Kidney tubule cell (primary cell): ENCODE measurements at places on chromosomes 1 and 21.

GRCh38 chr1:9384751-9385245 lies 92.1 kb downstream of the SPSB1 start:
- no peak for DNase-seq

DNA sequence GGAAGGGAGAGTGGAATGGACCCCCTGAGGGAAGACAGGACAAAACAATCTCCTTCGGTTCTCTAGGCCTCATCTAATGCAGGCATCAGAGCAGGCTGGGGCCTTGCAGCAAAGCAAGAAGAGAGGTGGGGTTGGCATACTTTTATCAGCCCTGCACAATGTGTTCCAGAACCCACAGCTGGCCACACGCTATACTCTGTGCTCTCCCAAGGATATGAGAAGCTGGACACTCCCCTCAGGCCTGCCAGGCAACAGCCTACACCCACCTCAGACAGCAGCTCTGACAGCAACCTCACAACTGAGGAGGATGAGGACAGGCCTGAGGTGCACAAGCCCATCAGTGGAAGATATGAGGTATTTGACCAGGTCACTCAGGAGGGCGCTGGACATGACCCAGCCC lies 27.3 kb downstream of the LY9 start:
- DNase-seq, result no peak

GRCh38 chr1:32285658-32286057 lies 6.2 kb upstream of the HDAC1 start:
- DNase-seq, result no peak

- DNase-seq, result peak; percentile 45
Observed at GRCh38 chr1:108881369-108881768, 4.6 kb downstream of the GPSM2 start.

DNA sequence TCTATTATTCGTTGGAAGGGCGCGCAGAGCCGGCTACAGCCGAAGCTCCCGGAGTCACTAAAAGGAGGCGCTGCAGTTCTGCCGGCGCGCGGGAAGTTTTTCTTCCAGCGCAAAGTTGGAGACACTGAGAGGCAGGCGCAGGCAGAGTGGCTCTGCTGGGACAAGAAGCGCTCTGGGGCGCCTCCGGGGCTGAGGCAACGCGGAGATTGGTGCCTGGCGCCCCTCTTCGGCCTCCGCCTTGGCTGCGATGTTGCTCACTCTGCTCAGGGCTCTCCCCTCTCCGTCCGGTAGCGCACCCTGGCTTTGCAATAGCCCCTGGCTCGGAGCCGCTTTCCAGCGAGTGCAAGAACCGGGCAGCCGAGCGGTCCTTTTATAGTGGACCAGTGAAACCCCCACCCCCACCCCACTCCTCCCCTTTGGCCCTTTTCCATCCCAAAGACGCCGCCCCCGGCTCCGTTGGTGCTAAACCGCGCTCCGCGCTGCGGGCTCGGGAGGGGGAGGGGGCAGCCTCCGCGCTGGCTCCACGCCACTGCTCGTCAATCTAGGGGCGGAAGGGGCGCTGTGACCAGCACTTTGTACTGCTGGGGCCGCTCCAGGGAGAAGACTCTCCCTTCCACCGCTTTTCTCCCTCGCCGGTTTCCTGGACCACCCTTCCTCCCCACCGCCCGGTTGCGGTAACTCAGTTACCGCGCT lies at the start of gene ADAMTS1:
Gene ADAMTS1, minus strand, starts transcription at position 344 of the 693 bp plus-strand sequence. CDS start 455 bp downstream, outside the sequence.
- DNase-seq, result peak; percentile 91

DNA sequence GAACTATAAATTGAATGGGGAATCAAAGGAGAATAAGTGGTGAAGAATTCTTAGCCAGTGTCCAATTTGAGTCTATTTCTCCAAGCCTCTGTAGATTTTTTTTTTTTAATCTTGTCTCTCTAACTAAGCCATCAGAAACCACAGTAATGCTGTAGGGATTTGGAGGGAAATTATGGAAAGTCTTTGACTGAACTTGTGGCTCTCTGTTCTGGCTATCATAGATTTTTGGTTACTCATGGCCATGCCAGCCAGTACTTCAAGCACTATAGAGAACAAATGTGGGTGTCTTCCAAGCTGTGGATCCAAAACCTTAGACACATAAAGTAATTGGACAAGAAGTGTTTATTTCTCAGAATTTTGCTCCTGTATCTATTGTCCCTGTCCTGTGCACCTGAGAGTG lies 147.9 kb downstream of the LRRC40 start:
- DNase-seq, result no peak

- DNase-seq, result no peak
Observed at GRCh38 chr21:35573472-35574374, 486.6 kb downstream of the SETD4 start.

- no peak for DNase-seq
Observed at GRCh38 chr1:154867841-154868605, 2.1 kb downstream of the KCNN3 start.

- DNase-seq, result no peak
Observed at GRCh38 chr1:109874445-109874844, 36.2 kb upstream of the CSF1 start.

DNA sequence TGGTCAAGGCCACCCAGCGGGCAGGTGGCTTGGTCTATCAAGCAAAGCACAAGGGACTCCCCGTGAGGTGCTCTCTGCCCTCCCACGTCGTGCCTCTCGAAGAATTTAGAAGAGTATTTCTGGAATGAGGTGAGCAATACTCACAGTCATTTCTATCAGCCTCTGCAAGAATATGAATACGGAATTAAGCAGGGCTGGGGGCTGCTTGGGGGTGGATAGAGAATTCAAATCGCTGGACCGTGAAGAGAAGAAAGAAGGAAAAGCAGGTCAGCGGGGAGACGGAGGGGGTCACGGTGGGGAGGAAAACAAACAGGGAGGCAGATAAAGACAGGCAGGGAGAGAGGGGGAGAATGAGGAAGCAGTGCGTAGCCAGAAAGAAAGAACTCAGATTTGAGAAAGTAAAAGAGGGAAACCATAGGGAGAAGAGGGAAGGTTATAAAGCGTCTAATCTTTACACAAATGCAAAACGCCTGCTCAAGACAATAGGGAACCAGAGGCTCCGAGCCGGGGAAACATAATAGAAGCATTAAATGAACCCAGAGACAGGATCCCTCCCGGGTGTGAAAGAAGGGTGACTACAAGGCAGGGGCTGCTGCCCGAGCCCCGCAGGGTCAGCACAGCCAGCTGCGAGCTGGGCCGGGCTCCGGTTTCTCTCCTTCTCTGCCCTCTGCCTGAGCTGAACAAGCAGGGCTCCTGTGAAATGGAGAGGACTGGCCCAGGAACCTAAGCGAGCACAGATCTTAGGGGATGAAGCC lies 2.1 kb upstream of the EDN2 start:
- peak; percentile 99 for DNase-seq

GRCh38 chr1:13702425-13703127 lies 2.6 kb downstream of the PRDM2 start:
- DNase-seq, result no peak

DNA sequence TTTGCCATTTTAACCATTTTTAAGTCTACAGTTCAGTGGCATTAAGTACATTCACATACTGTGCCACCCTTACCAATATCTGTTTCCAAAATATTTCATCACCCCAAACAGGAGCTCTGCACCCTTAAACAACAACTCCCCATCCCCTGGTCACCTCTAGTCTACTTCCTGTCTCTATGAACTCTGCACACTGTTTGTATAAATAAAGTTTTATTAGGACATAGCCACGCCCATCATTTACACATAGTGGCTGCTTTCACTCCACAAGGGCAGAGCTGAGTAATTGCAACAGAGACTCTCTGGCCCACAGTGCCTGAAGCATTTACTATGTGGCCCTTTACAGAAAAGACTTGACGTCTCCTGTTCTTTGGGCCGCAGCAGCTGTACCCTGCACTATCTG lies 30.1 kb downstream of the KCNAB2 start:
- DNase-seq, result peak; percentile 3

DNA sequence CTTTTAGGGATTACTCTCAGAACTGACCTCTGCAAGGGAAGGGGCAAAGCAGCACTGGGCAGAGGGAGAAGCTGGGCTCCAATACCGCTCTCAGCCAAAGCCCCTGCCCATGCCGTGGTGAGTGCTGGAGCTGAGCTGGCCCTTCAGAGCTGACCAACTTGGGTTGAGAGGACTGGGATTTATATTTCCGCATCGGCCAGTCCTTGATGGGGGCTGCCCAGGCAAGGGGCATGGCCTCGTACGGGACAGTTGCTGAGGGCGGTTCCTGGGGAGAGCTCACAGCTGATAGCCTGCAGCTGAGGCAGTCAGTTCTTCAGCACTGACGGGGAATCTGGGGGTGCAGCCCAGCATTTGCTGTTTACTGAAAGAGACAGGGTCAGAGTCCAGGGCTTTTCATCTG lies 8.0 kb downstream of the HUNK start:
- DNase-seq, result no peak

DNA sequence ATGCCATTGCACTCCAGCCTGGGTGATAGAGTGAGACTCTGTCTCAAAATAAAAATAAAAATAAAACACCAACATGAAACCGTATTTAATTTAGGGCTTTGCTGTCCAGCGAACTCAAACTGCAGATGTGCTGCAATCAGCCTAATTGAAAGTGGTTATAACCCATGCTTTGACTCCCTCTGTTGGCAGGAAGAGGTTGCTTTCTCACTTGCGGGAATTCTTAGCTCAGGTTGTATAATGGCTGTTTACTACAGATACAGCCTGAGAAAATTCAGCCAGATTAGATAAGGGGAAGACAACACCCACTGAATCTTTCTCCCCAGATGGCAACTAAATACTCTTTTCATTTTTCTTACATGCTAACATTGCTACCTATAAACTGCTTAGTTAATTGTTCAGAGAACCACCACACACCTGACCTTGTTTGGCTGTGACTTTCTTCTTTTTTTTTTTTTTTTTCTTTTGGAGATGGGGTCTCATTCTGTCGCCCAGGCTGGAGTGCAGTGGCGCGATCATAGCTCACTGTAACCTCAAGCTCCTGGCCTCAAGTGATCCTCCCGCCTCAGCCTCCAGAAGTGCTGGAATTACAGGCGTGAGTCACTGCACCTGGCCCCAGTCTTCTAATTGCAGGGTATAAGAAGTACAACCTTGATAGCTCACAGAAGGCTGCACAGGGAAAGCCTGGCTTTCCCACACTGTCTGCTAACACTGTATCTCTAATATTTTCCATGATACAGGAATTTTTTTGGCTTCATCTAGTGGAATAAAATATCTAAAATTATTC lies 34.6 kb downstream of the DNTTIP2 start:
- DNase-seq, result peak; percentile 78

DNA sequence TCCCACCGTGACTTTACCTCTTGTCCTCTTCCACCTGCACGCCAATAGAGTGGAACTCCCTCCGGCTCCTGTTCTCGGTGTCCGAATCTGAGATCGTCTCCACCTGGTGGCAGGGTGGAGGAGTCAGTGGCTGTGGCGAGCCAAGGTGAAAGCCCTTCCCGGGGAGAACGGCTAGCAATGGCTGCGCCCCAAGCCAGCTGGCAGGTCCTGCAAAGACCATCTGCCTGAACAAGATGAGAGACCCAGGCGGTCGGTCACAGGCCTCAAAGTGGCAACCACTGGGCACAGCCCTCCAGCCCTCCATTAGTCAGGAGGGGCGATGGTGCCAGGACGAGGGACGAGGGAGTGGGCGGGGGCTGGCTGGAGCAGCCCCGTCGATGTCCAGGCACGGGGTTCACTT lies 25.4 kb upstream of the SMIM12 start:
- DNase-seq, result no peak

GRCh38 chr1:213122514-213122929 lies 71.5 kb downstream of the RPS6KC1 start:
- DNase-seq, result peak; percentile 58

DNA sequence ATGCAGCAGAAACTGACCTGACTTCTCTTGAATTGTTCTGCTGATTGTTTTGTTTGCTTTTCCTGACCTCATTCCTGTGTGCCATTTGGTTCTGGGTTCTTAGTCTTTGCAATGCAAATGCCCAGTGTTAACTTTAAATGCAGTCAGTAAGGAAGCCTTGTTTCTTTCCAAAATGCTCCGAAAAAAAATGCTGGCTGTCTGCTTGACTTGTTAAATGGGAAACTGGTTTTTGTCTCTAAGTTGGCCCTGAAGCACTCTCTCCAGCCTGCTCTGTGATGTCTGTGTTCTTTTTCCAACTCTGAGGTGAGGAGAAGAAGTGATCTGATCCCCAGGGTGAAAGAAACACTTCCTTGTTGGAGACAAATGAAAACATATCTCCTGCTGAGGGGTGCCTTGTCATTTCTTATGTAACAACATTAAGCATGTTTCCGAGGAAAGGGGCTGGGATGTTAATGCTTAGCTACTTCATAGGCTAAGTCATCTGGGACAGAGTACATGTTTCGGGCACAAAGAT lies 256.3 kb upstream of the ADGRL4 start:
- DNase-seq, result no peak

GRCh38 chr1:113804421-113805255 lies 7.6 kb downstream of the RSBN1 start:
- peak; percentile 59 for DNase-seq

DNA sequence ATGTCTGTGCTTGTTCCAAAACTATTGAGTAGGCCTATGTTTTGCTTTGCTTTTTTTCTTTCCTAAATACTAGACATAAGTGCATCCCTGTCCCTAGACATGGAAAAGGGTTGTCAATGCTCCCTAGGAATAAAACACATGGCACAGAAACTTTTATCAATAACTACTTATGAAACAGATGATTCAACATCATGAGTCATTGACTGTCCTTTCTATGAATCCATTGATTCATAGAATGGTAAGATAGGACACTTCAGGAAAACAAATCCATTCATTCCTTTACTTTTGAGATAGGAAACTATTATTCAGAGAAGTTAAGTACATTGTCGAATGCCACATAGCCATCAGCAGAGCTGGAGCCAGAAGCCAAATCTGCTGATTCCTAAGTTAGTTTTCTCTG lies 147.5 kb downstream of the TSEN15 start:
- DNase-seq, result peak; percentile 23

DNA sequence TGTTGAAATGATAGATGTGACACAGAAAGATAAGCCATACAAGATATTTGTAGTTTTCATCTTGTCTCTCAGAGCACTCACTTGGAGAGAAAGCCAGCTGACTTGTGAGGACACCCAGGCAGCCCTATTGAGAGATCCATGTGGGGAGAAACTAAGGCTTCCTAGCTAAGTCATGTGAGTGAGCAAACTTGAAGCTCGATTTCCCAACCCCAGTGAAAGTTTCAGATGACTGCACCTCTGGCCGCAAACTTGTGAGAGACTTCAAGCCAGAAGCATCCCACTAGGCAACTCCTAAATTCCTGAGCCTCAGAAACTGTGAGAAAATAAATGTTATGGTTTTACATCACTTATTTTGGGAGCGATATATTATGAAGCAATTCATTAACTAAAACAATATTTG lies 832.3 kb downstream of the LTN1 start:
- peak; percentile 79 for DNase-seq

DNA sequence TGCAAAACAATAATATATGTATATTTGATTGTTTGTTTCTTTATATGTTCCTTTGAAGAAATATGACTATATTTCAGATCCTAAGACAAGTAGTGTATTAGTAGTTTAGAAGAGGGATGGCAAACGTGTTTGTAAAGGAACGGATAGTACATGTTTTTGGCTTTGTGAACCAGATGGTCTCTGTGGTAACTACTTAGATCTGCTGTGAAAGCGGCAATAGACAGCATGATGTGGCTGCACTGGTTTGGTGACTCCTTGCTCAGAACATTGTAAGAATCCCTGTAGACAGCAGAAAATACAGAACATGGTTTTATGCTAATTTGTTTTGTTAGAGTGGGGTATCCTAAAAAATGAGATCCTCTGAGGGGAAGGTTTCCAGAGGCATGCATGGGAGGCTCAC lies 3.1 kb downstream of the ACADM start:
- DNase-seq, result no peak

- no peak for DNase-seq
Observed at GRCh38 chr1:198879711-198880306, 241.0 kb downstream of the PTPRC start.
